Stimulated activated CD4-positive, alpha-beta T cell treated with anti-CD3 and anti-CD28 coated beads, TNF-alpha, amount 100 ng/mL, for 4 hours (primary cell): ENCODE measurements at places on chromosomes 5 and 9.
A peak's percentile ranks its signal among the peaks of the same experiment; 100 is the strongest.

GRCh38 chr9:96502539-96503373 is 52.8 kb downstream of the HABP4 start:
- DNase-seq = no peak

DNA sequence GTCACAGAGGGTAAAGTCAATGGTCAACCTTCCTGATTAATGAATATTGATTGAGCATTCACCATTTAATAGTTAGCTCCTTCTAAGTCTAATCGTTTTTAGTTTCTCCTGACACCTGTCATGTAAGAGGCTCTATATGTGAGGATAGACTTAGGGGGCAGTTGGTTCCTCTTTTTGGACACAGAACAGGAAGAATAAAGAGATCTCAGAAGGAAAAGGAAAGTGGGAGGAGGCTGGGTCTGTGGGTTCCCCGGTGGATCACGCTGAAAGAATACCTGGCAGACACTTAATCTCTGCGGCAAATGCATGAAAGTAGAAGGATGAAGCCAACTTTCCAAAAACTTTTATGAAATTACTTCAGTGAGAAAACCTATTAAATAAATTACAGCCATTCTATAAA is 98.4 kb downstream of the PDE4D start:
- DNase-seq = no peak

DNA sequence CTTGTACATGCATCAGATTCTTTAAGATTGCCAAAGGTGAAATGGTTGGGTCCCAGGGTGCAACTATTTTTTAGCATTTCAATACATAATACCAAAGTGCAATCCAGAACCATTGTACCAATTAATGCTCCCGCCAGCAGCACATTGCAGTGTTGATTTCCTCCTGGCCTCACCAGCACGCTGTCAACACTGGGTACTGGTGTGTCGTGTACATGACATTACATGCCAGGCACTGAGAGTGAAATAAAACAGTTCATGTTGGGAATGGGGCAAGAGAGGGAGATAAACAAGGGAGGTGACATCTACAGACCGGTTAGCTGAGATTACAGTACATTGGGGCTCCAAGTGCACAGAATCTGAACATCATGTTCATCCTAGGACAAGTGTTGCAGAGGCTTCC is 37.8 kb downstream of the HMGCS1 start:
- DNase-seq = no peak

- DNase-seq = no peak
Observed at GRCh38 chr5:172887692-172888091, 53.6 kb downstream of the ERGIC1 start.

DNA sequence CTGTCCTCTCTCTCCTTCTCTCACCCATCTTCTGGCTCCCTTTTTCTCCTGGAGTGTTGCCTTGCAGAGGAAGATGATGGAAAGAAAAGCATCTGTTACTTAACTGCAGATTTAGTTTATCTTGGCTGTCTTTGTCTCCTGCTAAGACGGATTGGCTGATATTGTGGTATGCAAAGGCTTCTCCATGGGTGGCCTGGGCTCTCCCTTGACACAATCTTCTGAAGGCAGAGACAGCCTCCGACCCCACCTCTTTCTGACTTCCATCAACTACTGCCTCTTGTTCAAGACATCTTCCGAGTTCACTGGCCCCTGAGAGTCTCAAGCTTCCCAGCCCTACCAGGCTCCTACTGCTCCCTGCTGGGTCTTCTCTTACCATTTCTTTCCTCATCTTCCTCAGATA is 403.7 kb downstream of the LRRC70 start:
- DNase-seq = no peak

GRCh38 chr5:133423618-133424282 is 188.6 kb downstream of the FSTL4 start:
- DNase-seq = peak; percentile 36

DNA sequence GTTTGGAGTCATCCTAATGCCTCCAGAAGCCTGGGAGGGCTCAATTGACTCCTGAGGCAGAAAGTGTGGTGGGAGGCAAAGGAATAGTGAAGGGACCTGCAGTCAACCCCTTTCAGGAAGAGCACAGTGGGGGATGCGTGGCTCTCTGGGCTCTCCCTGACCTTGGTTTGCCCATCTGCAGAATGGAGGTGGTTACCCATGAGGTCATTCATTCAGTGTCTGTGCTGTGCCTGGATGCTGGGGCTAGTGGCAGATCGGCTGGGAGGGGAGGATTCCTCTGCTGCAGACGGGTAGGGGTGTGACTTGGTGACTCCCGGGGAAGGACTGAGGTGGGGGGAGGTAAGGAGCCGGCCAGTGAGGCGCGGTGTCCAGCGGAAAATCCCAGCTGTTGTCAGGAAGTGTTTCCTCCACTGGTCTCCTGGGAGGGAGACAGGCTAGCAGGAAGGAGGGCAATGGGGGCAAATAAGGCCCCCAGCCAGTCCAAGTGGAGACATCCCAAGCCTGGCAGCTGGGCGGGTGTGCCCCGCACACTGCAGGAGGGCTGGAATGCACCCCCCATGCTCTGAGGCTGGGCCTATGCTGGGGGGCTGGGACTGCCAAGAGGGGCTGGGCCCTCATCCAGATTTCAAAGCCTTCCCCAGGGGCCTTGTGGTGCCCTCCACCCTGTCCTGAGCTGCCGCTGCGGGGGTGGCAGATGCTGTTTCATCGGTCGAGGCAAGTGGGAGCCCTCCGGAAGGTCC is 10.9 kb downstream of the CXXC5 start:
- no peak for DNase-seq

GRCh38 chr5:11557063-11557462 is 347.2 kb downstream of the CTNND2 start:
- DNase-seq = no peak

DNA sequence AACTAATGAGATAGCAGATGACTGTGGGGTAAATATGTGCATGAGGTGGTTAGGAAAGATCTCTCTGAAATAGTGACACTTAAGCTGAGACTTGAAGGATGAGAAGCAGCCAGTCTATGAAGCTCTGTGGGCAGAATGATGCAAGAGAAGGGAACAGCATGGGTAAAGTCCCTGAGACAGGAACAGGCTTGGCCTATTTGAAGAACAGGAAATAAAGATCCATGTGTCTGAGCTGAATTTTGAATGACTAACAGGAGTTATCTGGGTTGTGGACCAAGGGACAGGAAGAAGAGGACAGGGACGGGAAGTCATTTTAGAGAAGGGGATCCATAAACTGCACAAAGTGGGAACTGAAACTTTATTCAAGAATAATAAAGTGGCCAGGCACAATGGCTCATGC is 25.6 kb upstream of the HMGCS1 start:
- DNase-seq = no peak

DNA sequence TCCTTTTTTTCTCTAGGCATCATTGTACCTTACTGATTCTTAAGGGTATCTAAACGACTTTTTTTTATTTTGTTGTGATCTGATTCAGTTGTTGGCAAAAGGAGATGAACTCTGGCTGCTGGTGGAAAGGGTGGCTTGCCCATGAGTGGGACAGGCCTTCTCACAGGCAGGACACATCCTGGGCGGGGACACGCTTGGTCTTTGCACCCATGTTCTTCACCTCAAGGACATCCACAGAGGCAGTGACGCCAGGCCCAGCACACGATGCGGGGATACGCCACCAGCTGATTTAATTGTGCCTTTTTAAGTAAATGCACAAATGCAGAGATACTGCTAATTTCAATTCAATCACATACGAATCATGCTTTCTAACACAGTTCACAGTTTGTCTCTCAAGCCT is 208.1 kb downstream of the FANCC start:
- no peak for DNase-seq

GRCh38 chr9:93861736-93862358 is 93.3 kb downstream of the BARX1 start:
- no peak for DNase-seq

DNA sequence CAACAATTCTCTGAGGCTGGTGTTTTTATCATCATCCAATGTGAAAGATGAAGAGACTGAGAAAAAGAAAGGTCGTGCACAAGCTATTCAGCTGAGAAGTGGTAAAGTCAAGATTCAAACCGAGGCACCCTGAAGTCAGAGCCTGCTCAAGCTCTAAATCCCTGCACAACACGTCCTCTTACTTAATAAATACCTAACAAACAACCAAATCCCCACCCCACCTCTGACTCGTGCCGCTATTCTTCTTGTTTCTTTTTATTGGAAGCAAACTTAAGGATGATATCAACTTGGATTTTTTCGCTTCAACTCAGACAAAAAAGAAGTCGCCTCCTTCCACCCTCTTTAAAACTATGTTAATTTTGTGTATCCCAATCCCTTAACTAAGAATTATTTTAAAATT is 140.2 kb downstream of the CEP120 start:
- DNase-seq = no peak

- DNase-seq = no peak
Observed at GRCh38 chr9:116058421-116058820, 95.2 kb upstream of the PAPPA start.

DNA sequence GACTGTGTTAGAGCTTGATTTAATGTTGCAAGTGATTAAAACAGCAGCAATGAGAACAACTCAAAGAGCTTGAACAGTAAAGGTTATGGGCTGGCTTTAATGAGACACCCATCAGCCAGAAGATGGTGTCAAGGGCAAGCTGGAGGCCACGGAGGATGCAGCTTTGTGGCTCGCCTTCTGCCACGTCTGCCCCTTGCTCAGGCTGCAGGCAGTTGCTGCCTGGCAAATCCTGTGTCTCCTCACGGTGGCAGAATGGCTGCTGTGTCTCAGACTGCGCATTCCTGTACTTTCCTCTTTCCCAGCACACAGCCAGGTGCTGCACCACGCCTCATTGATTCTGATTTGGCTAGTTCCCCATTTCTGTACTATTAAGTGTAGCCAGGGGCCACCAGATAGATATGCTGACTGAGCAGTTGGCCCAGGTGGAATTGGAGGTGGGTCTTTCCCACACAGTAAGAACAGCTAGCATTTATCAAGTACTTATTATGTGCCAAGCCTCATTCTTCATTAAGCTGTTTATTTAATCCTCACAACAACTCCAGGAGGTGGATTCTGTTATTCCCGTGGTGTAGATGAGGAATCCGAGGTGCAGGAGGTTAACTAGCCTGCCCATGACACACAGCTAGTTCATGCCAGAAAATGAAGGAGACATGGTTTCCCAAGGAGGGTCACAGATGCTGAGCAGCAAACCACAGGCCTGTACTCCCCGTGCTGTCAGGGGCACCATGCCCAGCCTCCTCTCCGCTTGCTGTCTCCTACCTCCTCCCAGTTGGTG is 3.5 kb downstream of the NXNL2 start:
- no peak for DNase-seq

- no peak for DNase-seq
Observed at GRCh38 chr9:86809759-86810367, 137.4 kb downstream of the GAS1 start.

DNA sequence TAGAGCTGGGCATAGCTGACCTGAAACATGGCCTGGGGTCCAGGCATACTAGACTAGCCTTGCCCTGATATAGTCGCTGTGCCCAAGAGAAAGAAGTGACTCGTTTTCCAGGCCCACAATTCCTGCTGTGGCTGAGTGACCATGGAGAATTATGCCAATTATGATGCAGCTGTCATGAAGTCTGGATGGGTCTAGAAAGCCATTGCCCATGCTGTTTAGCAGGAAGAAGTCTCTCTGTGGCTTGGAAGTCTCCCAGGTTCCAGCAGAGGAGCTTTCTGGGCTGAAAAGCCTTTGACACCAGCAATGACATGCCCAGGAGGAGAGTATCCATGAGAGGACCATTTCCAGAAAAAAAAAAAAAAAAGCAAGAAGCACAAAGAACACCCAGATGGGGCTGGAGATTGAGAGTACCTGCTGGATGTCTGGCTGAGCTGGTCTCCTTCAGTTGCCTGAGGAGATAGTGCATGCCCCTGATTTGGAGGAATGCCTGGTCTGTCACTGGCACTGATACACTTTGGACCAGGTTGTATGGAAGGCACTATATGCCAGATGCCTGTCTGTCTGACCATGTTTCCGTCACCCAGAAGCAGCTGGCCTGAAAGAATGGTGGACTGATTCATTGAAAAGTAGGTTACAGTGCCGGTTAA is 128.0 kb upstream of the EPB41L4A start:
- DNase-seq = no peak

GRCh38 chr5:16886793-16887345 is 49.2 kb downstream of the MYO10 start:
- no peak for DNase-seq

- no peak for DNase-seq
Observed at GRCh38 chr5:80067531-80068245, 32.5 kb downstream of the THBS4 start.

DNA sequence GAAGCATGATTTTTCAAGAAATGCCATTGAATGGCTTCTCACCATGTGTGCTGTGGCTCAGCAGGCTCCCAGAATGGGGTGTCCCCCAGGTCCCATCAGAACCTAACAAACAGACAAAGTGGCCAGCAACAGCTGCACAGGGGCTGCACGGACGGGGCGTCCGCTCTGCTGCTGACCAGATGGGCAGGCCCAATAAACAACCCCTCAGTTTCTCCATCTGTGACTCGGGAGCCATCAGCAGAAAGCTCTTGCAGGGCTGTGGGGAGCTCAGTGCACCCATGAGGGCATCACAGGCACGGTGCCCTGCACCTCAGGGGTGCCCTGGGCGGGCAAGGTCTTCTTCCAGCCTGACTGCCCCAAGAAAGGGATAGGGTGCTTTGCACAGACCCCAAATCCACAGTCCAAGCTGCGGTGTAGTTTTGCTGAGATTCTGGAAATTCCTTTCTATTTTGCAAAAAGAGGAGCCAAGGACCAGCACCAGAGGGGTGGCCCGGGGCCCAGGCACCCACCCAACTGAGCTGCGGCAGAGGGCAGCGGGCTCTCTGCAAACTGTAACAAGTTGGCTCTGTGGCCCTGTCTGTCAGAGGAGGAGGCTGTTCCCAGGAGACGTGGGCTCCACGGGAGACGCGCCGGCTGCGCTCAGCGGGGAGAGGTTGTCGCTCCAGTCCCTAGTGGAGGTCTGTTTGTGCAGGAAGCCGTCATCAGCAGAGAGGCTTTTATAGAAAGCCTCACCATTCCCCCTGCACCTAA is 138.7 kb upstream of the PPP1R26 start:
- no peak for DNase-seq
